ENCODE measurements at places on chromosomes 5 and 9.

GRCh38 chr5:82259172-82259800 is 18.9 kb downstream of the RPS23 start:
- DNase-seq: no peak

DNA sequence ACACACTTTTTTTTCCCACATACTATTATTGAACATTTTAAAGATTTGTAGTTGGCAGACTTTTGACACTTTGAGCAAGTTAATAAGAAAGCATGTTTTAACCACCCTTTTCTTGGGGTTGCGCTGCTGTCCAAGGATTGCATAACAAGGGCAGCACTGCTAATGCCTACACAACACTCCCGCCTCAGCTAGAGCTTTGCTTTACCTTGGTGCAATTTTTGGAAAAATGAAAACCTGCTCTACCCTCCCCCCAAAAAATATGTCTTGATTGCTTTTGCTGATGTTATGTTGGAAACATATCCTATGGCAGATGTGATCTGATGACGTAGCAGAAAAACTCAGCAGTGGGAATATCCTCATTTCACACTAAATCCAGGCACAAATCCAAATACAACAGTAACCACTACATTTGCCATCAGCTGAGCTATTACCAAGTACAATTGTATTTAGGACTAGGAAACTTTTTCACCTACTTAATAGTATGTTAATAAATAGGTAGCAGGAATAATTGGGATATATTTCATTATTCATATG is 51.5 kb downstream of the UBE2R2 start:
- no peak for DNase-seq

- DNase-seq: no peak
Observed at GRCh38 chr5:115319007-115319406, 22.6 kb upstream of the CCDC112 start.

DNA sequence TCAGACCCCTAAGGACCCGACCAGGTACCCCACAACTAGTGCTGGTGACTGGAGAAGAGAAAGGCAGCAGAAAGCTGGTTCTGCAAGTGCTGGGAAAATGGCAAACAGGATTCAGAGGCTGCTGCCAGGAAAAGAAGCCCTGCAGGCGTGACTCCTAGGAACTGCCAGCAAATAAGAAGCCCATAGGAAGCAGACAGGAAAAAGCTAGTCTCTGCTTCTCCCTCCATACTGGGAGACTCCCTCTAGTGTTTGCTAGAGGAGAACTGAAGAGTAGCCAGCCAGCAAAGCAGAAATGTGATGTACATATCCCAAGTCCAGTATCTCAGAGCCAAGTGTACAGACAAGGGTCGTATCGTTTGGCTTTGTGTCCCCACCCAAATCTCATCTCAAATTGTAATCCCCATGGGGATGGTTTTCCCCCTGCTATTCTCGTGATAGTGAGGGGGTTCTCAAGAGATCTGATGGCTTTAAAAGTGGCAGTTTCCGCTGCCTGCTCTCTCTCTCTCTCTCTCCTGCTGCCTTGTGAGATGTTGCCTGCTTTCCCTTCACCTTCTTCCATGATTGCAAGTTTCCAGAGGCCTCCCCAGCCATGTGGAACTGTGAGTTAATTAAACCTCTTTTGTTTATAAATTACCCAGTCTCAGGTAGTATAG is 38.1 kb upstream of the TUSC1 start:
- no peak for DNase-seq

Data from activated CD8-positive, alpha-beta T cell treated with anti-CD3 and anti-CD28 coated beads, Interleukin-2, amount 10 ng/mL, durations not matched to agents 7 days and 5 days (primary cell).